Activated CD4-positive, alpha-beta memory T cell treated with anti-CD3 and anti-CD28 coated beads, Interleukin-2, amount 10 ng/mL, durations not matched to agents 7 days and 5 days (primary cell): ENCODE measurements at places on chromosomes 1 and 21. TPM values are rescaled to one million over a fixed set of nuclear protein-coding genes. Genes with fewer than 3 reads are reported as not detected.

APCS gene
- total RNA-seq, result not detected

CELA3B gene
- not detected for total RNA-seq

FAM177B gene
- not detected for total RNA-seq

SLC37A1 gene
- total RNA-seq, result 13.3 TPM

S100A7A gene
- not detected for total RNA-seq

GRCh38 chr1:47919113-47919833, 77.9 kb downstream of the TRABD2B start:
- no peak for DNase-seq
- H3K4me3 ChIP-seq, result no peak overlapping the region
- no peak overlapping the region for H3K27ac ChIP-seq
- peaks cover 13% of the 10 kb centered on the region for H3K27me3 ChIP-seq
- no peaks in the 10 kb centered on the region for H3K4me1 ChIP-seq
- H3K36me3 ChIP-seq, result no peaks in the 10 kb centered on the region

- H3K4me3 ChIP-seq, result peak overlapping the region; percentile 3
- peaks cover 4% of the 10 kb centered on the region for H3K4me1 ChIP-seq
- peaks cover 25% of the 10 kb centered on the region for H3K27me3 ChIP-seq
- H3K27ac ChIP-seq, result no peak overlapping the region
Measured at GRCh38 chr21:34745557-34746255, 76.9 kb downstream of the CLIC6 start.

GRCh38 chr1:190205713-190206112, 272.0 kb downstream of the BRINP3 start:
- no peaks in the 10 kb centered on the region for H3K4me1 ChIP-seq
- no peaks in the 10 kb centered on the region for H3K36me3 ChIP-seq
- H3K4me3 ChIP-seq, result no peak overlapping the region

- DNase-seq, result no peak
- H3K27ac ChIP-seq, result no peak overlapping the region
- H3K36me3 ChIP-seq, result no peaks in the 10 kb centered on the region
- peaks cover 7% of the 10 kb centered on the region for H3K27me3 ChIP-seq
- no peak overlapping the region for H3K4me3 ChIP-seq
- peaks cover 25% of the 10 kb centered on the region for H3K4me1 ChIP-seq
Measured at GRCh38 chr21:36976228-36976861, 9.9 kb upstream of the HLCS start.

DNA sequence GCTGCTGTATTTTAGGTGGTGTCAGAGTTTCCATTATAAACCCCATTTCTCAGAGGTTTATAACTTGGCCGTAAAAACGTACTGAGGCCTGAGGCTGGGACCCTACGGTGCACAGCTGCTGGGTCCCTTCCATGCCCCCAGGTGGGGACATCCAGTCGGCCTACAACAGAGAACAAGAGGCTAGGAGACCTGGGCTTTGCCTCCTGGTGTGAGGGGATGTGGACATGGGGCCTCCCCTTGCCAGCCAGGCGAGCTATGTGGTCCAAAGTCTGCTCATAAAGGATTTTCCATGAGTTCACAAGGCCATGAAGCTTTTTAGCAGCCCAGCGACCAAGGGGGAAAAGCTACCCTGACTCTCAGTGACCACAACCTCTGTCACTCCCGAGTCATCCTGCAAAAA, 261.5 kb upstream of the VAMP3 start:
- DNase-seq, result no peak
- H3K4me3 ChIP-seq, result no peak overlapping the region
- H3K27me3 ChIP-seq, result no peaks in the 10 kb centered on the region
- no peaks in the 10 kb centered on the region for H3K36me3 ChIP-seq
- no peak overlapping the region for H3K27ac ChIP-seq

DNA sequence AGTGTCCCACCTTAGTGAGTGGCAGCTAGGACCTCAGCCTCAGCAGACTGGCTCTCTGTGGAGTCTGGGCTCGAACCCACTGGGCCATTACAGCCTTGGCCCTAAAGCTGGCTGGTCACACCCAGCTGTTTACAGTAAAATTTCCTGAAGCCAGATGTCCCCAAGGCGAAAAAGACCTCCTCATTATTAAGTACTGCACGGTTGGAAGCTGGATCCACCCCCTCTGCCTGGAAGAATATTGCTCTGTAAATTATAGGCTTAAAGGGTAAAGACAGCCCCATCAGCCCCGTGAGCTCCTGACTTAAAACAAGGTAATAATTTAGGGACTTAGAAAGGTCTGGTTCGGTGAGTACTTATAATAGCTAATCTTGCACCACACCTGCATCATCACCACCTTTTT, 30.3 kb upstream of the TMEM51 start:
- H3K4me3 ChIP-seq, result no peak overlapping the region
- no peak overlapping the region for H3K27ac ChIP-seq
- H3K4me1 ChIP-seq, result no peaks in the 10 kb centered on the region
- no peaks in the 10 kb centered on the region for H3K36me3 ChIP-seq
- H3K27me3 ChIP-seq, result peaks cover 12% of the 10 kb centered on the region

DNA sequence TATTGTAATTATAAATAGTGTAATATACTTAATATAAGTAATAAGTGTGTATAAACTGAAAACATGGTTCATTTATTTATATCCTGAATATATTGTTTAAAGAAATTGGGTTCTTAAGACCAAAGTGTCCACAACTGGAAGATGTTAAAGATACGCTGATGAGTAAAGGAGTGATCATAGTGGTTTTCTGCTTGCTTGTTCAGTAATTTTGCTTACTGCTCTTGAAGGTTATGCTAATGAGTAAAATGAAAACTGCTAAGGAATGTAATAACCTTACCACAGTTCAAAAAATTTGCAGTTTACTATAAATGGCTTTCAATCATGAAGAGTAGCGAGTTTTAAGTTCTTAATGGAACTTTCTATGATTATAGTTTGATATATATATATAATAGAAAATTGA, 22.0 kb downstream of the DONSON start:
- DNase-seq, result no peak
- no peak overlapping the region for H3K4me3 ChIP-seq
- peaks cover 60% of the 10 kb centered on the region for H3K36me3 ChIP-seq
- no peak overlapping the region for H3K27ac ChIP-seq

GRCh38 chr1:162020150-162020549, 3.5 kb downstream of the OLFML2B start:
- no peak overlapping the region for H3K27ac ChIP-seq
- no peaks in the 10 kb centered on the region for H3K36me3 ChIP-seq
- no peak overlapping the region for H3K4me3 ChIP-seq

- DNase-seq, result no peak
- H3K27me3 ChIP-seq, result no peaks in the 10 kb centered on the region
- no peaks in the 10 kb centered on the region for H3K36me3 ChIP-seq
- no peaks in the 10 kb centered on the region for H3K4me1 ChIP-seq
Measured at GRCh38 chr21:17201741-17202260, 311.0 kb upstream of the CXADR start.
